ENCODE measurements at places on chromosomes 16 and 17.

- DNase-seq = no peak
Measured at GRCh38 chr17:20965492-20965891, 77.3 kb downstream of the USP22 start.

DNA sequence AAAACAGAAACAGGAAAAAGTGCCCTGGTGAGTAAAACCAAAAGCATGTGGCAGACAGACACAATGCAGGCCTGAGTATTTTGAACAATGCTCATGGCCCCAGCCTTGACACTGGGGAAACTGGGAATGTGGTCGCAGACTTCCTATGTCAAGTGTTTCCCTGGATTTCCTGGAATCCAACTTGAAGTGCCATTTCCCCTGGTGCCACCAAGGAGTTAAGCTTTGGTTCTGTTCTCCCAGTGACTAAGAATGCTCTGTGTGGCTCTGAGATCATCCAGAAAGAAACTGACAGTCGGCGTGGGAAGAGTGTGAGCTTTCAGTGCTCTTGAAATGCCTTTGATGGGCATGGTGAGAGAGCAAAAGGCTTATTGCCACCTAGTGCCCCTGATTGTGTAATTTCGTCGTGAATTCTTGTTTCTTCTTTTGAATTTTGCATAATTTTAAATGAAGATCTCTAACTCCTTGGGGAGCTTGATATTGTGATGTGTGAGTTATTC is 96.0 kb downstream of the YPEL2 start:
- no peak for DNase-seq

- DNase-seq = no peak
Measured at GRCh38 chr17:75854101-75854748, 910 bp downstream of the WBP2 start.

DNA sequence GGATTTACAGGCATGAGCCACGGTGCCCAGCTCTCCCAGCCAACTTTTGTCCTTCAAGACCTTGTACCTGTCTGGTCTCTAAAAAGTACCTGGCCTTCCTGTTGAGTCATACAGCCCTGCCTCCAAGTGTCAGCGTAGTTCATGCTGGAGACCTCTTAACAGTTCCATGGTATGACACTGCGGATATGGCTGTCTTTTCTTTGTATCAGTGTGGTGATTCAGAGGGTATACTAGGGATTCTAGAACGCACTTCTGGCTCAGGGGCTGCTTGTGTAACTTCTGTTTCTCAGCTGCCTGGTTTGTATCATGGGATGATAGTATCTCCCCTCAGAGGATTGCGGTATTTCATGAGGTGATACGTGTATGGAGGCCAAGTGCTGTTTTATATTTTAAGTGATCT is 2.0 kb upstream of the TMEM11 start:
- DNase-seq = no peak

DNA sequence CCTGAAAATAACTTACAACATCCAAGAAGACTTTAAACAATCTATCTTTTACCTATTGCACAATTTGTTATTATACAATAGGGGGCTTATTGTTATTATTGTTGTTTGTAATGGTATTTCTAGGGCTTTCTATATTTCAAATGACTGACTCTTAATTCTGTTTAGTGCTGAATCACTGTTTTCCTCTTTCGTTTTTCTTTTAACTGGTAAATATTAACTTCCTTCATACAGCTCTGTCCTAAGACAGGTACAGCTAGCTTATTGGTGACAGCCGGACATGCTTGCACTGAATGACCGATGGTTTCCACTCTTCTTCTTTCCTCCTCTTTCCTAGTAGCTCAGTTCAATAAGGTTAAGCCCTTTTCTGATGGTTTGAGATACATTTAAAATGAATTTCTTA is 11.6 kb downstream of the KRTAP9-7 start:
- no peak for DNase-seq

DNA sequence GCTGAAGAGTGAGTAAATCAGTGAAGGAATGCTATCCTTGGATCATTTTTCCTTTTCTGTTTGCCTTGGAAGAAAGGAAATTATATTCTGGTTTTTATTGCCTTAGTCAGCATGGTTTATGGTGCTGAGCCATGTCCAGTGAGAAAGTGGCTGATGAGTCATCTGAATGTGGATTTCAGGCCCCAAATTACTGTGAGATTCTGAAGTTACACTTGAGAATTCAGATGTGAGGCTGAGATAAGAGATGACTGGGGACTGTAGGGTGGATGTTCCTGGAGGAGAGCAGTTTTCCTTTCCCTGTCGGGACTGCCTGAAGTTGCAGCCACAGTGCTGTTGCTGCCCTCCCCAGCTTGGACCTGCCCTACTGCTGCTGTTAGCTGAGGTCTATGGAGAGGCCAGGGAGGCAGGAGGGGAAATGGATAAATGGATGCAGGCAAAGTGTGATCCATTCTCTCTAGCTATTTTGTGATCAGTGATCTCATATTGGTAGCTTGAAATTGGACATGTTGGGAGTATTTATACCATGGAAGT is 4.2 kb upstream of the MAP3K14 start:
- DNase-seq = no peak

- DNase-seq = no peak
Measured at GRCh38 chr17:50832864-50833381, 2.5 kb upstream of the WFIKKN2 start.

- peak; percentile 40 for DNase-seq
Measured at GRCh38 chr17:61583242-61583641, 7.8 kb downstream of the NACA2 start.

DNA sequence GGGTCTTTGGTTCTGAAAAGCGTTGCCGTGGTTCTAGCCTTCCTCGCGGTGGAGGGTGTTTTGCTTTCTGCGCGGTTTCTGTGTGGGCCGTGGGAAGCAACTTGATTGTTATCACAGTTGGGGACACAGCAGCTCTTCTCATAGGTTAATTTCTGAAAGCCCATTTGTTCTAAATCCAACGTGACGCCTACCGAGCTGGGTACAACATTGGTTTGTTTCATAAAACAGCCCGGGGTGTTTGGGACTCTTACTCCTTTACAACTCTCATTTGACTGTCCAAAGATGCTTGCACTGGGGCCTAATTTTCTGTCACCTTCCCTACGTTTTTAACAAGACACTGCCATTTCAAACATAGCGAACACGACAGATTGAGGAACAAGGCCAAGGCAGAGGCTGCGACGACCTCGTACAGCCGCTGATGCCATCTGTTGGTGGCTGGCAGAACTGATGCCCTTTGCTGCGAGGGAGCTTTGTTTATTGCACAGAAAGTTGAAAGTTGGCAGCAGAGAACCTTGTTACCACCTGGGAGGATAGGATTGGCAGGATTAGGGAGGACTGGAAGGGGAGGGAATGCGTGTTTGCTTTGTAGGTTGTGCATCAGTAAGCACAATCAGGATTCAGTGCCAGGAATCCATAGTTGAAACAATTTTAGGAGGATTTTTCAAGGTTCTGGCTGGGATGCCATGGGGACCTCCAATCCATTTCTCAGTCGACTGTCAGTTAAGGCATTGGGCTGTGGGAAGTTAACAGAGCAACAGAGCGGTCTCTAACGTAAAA is 98.3 kb downstream of the PITPNC1 start:
- peak; percentile 87 for DNase-seq

DNA sequence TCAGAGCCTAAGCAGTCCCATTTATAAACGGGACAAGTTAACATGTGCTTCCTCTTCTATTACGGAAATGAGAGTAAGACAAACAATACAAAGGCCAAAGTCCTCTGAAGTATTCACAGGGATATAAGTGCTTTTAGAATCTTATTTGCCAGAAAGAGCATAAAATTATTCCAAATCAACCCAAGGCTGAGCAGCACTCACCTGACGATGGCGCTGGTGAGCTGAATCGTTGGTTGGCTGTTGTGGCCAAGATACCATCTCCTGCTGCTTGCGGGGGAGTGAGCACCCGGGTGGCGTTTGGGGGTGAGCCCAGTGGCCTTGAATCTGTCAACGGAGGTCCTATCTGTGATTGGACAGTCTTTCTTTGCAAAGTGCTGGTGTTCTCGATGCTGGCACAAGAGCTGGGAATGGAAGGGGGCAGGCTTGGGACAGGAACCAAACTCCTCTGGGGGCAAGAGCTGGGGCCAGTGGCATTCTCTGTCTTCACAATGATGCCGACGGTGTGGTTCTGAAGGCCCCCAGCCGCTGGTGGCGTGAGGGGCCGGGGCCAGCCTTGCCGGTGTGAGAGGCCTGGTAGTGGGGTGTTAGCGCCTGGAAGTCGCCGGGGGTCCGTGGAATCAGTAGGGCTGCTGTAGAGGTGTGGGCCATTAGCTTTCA is 9.5 kb upstream of the DHRS13 start:
- no peak for DNase-seq

DNA sequence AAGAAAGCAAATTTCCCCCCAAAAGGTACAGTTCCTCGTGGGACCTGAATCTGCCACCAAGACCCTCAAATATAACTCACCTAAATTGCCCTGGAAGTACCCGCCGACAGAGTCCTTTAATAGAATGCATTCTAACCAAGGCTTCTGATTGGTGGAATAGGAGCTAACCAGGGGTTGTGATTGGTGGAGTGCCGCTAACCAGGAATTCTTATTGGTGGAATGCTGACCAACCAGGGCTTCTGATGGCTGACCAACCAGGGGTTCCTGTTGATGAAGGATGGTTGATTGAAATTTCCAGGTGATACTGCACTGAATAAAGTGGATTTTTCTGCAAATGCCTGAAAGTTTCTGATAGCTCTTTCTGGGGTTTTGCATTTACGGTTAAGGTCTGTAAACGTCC is 6.5 kb downstream of the TFAP4 start:
- DNase-seq = no peak

GRCh38 chr17:71437166-71437565 is 683.7 kb upstream of the SOX9 start:
- no peak for DNase-seq

DNA sequence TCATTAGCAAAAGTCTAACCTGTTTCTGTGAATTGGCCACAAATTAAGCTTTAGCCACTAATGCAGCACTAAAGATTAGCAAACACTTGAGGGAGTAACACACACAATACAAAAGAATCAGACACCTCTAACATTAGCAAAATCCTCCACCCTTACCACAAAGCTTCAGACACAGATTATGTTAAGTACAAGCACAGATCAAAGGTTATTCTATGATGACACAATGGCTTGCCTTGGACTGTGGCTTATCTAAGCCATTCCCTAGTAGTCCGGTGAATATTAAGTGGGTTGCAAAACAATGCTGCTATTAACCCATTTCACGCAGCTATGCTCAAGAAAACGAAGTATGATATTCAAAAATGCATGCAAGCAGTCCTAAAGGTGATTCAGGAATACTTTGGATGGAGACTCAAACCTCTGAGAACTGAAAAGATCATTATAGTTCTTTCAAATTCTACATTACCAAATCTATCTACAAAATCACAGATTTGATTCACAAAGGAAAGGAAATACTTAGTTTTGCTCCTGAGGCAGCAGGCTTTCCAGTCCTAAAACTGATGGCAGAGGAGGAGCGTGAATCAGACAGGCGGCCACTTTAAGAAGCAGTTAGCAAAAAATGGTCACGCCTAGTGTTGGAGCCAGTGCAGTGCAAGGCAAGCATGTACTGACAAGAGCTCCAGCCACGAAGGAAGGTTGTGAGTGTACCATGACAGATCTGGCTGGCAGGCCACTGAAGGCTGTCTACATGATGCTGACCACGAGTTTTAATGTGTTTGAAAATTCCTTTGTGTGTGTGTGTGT is 67.2 kb downstream of the PARN start:
- peak; percentile 55 for DNase-seq

- DNase-seq = no peak
Measured at GRCh38 chr17:43661699-43662412, at the start of gene MEOX1. MEOX1 (minus strand) TSS chr17:43661922; CDS start chr17:43661534, 388 bp downstream.

DNA sequence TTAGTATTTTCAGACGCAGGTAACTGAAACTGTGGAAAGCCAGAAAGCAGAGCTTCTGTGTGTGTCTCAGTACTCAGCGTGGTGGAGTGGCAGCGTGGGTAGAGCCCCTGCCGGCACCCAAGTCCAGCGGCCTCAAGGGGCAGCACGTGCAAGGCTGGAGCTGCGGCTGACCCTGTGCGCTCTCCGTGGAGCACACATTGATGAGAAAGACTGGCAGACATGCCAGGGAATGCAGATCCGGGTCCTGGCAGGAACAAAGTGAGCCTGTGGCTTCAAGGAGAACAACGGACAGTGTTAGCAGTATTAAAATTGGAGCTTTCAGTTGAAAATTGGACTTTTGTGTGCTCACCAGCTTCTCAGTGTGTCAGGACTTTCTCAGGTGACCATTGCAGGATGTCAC is 23.3 kb downstream of the ZC3H18 start:
- DNase-seq = no peak

DNA sequence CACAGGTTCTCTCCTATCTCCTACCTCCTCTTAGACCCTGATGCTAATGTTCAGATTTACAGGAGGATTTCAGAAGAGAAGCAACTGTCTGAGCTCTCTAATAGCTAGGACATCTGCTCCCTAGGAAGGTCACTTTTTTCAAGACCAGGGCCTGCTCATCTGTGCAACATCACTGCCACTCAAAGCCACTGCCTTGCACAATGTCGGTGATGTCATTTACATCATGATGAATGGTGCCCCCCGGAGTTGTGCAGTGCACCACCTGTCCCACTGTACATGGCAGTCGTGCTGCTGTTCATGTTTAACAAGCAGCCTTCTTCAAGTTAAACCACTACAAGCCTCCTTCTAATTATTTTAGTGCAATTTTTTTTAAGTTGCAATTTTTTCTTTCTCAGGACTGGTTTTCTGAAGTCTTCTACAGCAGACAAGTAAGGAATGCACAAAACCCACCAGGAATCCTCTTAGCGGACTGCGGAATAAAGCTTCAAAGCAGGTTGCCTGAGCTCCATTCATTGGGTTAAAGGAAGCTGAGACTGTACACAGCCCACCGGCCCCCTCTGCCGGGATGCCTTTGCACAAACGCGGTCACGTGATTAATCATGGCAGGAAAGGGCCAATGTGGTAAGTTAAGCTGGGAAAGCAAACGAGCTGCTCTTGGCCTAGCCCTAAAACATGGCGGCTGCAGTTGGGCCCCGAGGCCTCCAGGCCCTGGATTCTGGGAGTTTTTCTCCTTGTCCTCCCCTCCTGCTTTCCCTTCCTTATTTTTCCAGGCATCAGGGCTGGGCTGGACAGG is 74.1 kb downstream of the MYH11 start:
- DNase-seq = no peak

GRCh38 chr17:50903604-50904517 is 37.7 kb upstream of the TOB1 start:
- DNase-seq = no peak

- no peak for DNase-seq
Measured at GRCh38 chr17:7720125-7720524, 2.6 kb downstream of the DNAH2 start.

DNA sequence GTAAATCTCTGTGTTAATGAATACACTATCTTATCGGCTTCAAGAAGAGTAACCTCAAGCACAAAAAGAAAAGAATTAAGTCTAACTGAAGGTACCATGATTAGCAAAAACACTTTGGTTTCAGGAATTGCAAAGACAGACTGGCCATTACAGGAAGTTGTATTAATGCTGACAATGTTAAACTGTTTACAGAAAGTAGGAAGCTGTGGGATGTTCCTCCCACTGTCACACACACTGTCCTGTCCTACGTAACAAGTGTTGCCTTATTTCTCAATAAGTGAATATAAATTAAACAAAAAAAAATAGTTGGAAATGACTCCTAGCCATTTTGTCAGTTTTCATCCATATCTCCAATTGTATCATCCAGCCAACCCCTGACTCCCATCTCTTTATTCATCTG is 8.6 kb downstream of the GNA13 start:
- no peak for DNase-seq
